Activated CD8-positive, alpha-beta T cell treated with anti-CD3 and anti-CD28 coated beads, Interleukin-2, amount 10 ng/mL, durations not matched to agents 7 days and 5 days (primary cell): ENCODE measurements at places on chromosomes 5 and 9. TPM values are rescaled to one million over a fixed set of nuclear protein-coding genes. Genes with fewer than 3 reads are reported as not detected.

SHROOM1 gene
- 2.9 TPM for total RNA-seq

GRCh38 chr9:109310486-109310901 is 10.4 kb downstream of the EPB41L4B start:
- H3K4me3 ChIP-seq: no peak overlapping the region
- no peaks in the 10 kb centered on the region for H3K4me1 ChIP-seq
- H3K27ac ChIP-seq: no peak overlapping the region
- H3K36me3 ChIP-seq: no peaks in the 10 kb centered on the region
- DNase-seq: no peak
- H3K27me3 ChIP-seq: peaks cover 21% of the 10 kb centered on the region

GRCh38 chr5:109304309-109304708 is 105.5 kb downstream of the PJA2 start:
- no peak overlapping the region for H3K27ac ChIP-seq
- no peaks in the 10 kb centered on the region for H3K27me3 ChIP-seq
- H3K4me3 ChIP-seq: no peak overlapping the region

- peaks cover 40% of the 10 kb centered on the region for H3K27me3 ChIP-seq
- no peak overlapping the region for H3K27ac ChIP-seq
- no peak for DNase-seq
- no peaks in the 10 kb centered on the region for H3K36me3 ChIP-seq
Measured at GRCh38 chr9:97705354-97705950, 8.3 kb upstream of the XPA start.

GRCh38 chr5:133387091-133387490 is 225.2 kb downstream of the FSTL4 start:
- H3K27me3 ChIP-seq: peaks cover 34% of the 10 kb centered on the region
- H3K4me3 ChIP-seq: no peak overlapping the region
- no peak for DNase-seq
- H3K36me3 ChIP-seq: no peaks in the 10 kb centered on the region
- H3K27ac ChIP-seq: no peak overlapping the region
- no peaks in the 10 kb centered on the region for H3K4me1 ChIP-seq

GRCh38 chr5:167639766-167640165 is 651.7 kb upstream of the WWC1 start:
- no peak overlapping the region for H3K27ac ChIP-seq
- H3K36me3 ChIP-seq: no peaks in the 10 kb centered on the region
- no peak overlapping the region for H3K4me3 ChIP-seq
- no peak for DNase-seq

- H3K36me3 ChIP-seq: no peaks in the 10 kb centered on the region
- no peak for DNase-seq
- H3K4me1 ChIP-seq: no peaks in the 10 kb centered on the region
- H3K27me3 ChIP-seq: no peaks in the 10 kb centered on the region
Measured at GRCh38 chr5:12467799-12468198, 563.6 kb upstream of the CTNND2 start.

DNA sequence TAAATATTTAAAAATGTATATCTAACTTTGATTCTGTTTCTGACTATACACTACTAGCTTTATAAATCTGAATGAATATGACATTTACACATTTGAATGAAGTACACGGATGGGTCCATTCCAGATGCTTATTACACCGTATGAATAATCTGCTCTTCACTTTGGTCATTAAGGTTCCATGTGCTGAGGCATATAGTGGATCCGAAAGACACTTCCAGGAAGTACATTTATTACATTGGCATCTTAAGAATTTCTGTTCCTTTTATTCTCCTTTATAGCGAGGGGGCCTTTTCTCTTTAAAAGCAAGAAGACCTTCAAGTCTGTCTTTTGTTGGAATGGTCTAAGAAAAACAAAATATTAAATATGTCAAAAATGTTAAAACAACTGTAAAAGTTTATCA is 147.6 kb downstream of the AUH start:
- peaks cover 31% of the 10 kb centered on the region for H3K36me3 ChIP-seq
- no peak for DNase-seq
- H3K4me3 ChIP-seq: no peak overlapping the region
- no peak overlapping the region for H3K27ac ChIP-seq
- H3K4me1 ChIP-seq: peaks cover 21% of the 10 kb centered on the region
